Psoas muscle (tissue), 8 donors: ENCODE measurements at places on chromosomes 1 and 21. TPM values are rescaled to one million over a fixed set of nuclear protein-coding genes. Genes with fewer than 3 reads are reported as not detected.

Gene INPP5B
- 3.8 TPM for polyA plus RNA-seq

Gene CLDN17
- polyA plus RNA-seq, result not detected

Gene ANGPTL3
- not detected for polyA plus RNA-seq

Gene VCAM1
- 0.60 TPM for polyA plus RNA-seq

Gene PROK1
- polyA plus RNA-seq, result 15.0 TPM

Gene ABCA4
- 0.03 TPM for polyA plus RNA-seq

Gene PLA2G2D
- polyA plus RNA-seq, result not detected

Gene PTPRU
- polyA plus RNA-seq, result 14.5 TPM

Gene GRHL3
- 0.08 TPM for polyA plus RNA-seq

Gene MROH7
- 0.48 TPM for polyA plus RNA-seq

Gene S100A3
- polyA plus RNA-seq, result 6.6 TPM

Gene CHI3L1
- polyA plus RNA-seq, result 9.9 TPM

GRCh38 chr1:62720946-62721554, 32.9 kb upstream of the DOCK7 start:
- H3K27ac ChIP-seq, result no peak overlapping the region
- no peaks in the 10 kb centered on the region for H3K36me3 ChIP-seq
- no peaks in the 10 kb centered on the region for H3K4me1 ChIP-seq
- peaks cover 3% of the 10 kb centered on the region for H3K27me3 ChIP-seq
- no peak for DNase-seq

GRCh38 chr1:240591564-240591963, 20.4 kb downstream of the GREM2 start:
- H3K27me3 ChIP-seq, result no peaks in the 10 kb centered on the region
- DNase-seq, result no peak
- H3K4me3 ChIP-seq, result no peak overlapping the region
- no peaks in the 10 kb centered on the region for H3K4me1 ChIP-seq

DNA sequence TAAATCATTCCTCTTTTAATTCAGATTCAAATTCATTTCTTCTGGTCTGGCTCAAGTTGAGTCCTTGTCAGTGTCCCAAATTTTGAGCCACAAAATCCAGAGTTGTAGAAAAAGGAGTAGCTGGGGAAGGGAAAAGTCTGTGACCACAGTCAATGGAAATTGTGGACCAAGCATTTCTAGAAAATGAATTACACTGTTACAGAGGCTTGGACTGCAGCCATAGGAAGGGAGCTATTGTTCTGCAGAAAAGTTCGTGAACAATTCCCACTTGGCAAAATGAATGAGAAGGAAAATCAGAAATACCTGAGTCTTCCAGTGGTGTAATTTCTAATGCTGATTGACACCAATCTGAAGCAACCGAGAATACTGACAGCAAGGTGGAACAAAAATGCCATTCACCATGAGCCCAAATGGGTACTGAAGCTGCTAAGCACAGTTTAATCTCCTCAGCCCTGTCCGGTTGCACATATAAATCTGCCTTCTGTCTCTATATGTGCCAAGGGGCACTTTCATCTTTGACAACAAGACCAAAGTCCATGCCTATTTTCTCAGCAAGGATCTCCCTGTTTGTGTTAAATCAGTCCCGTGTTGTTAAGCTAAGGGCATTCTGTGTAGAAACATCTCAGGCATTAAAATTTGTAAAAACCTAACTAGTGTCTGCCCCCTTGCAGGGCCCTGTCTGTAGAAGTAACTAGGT, 51.3 kb downstream of the TEX35 start:
- H3K27me3 ChIP-seq, result no peaks in the 10 kb centered on the region
- H3K4me3 ChIP-seq, result no peak overlapping the region
- DNase-seq, result no peak
- no peak overlapping the region for H3K27ac ChIP-seq

DNA sequence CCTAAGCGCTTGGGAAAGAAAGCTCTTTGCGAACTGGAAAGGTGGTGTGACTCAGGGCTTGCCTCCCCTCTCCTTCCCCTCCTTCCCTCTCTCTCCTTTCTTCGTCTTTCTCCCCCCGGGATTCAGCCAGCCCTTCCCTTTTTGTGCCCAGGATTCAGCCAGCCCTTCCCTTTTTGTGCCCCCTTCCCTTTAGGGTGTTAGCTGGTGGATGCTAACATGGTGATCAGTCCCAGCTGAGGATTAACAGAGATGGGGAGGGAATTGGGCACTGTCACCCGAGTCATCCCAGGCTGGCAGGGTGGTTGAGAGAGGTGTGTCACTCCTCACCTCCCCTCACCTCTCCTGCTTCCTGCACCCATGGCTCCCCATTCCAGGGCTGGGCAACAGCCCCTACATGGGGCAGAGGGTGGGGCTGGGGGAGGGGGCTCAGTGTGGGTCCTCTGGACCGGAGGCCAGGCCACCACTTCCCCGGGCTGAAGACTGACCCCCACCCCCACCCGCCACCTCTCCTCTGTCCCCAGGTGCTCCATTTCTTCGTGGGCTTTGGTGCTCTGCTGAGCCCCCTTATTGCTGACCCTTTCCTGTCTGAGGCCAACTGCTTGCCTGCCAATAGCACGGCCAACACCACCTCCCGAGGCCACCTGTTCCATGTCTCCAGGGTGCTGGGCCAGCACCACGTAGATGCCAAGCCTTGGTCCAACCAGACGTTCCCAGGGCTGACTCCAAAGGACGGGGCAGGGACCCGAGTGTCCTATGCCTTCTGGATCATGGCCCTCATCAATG, 51.5 kb downstream of the ELK4 start:
- no peaks in the 10 kb centered on the region for H3K36me3 ChIP-seq
- H3K27me3 ChIP-seq, result peaks cover 2% of the 10 kb centered on the region

DNA sequence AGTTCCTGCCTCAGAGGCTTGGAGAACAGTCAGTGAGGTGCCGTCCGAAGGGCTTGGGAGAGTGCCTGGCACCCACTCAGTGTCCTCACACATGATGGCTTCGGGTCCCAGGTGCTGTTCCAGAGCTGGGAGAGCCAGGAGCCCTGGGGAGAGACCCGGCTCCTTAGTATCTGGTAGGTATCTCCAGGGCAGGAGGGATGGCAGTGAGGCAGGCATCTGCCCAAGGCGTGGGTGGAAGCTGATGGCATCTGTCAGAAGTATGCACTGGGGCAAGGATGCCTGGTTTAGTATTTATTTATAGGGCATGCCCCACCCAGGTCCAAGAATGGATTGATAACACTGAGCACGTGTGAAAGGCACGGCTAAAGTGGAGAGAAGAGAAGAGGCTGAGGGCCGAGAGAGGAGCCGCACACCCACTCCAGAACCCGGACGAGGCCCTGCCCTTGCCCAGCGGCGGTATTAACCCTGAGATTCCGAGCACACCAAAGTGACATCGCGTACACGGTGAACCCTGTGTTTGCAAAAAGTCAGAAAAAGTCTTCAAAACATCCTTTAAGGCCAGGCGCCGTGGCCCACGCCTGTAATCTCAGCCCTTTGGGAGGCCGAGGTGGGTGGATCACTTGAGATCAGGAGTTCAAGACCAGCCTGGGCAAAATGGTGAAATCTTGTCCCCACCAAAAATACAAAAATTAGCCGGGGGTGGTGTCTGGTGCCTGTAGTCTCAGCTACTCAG, 2.4 kb downstream of the TP73 start:
- H3K36me3 ChIP-seq, result no peaks in the 10 kb centered on the region
- peaks cover 32% of the 10 kb centered on the region for H3K27me3 ChIP-seq
- no peak for DNase-seq
- no peak overlapping the region for H3K4me3 ChIP-seq
- H3K4me1 ChIP-seq, result no peaks in the 10 kb centered on the region

GRCh38 chr1:32468791-32469190, 3.9 kb downstream of the ZBTB8B start:
- H3K27ac ChIP-seq, result no peak overlapping the region
- H3K4me1 ChIP-seq, result peaks cover 14% of the 10 kb centered on the region
- no peaks in the 10 kb centered on the region for H3K27me3 ChIP-seq
- H3K36me3 ChIP-seq, result no peaks in the 10 kb centered on the region

DNA sequence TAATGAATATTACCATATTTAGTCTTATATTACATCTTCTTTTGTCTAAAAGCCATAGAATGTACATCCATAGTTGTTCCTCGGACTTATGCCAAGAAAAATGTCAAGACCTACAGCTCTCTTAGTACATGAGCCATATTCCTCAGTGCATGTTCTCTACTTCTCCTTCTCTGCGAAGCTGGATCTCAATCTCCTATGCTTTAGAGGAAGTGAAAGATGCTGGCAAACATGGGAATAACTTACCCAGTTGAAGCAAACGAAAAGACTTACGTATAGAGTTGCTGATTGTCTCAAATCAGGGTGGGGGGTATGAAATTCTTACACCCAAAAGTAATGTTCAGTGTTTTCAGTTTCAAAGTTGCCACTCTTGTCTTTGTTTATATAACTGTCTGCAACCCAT, 32.7 kb downstream of the OR13G1 start:
- DNase-seq, result no peak
- H3K27ac ChIP-seq, result no peak overlapping the region

GRCh38 chr1:230265200-230266115, 160.7 kb downstream of the PGBD5 start:
- peaks cover 19% of the 10 kb centered on the region for H3K4me1 ChIP-seq
- no peak for DNase-seq
- no peaks in the 10 kb centered on the region for H3K27me3 ChIP-seq
- peak overlapping the region; percentile 18 for H3K27ac ChIP-seq

GRCh38 chr1:151897991-151898431, 11.3 kb downstream of the THEM4 start:
- no peaks in the 10 kb centered on the region for H3K4me1 ChIP-seq
- no peak overlapping the region for H3K27ac ChIP-seq
- peaks cover 25% of the 10 kb centered on the region for H3K36me3 ChIP-seq
- H3K27me3 ChIP-seq, result no peaks in the 10 kb centered on the region
- no peak overlapping the region for H3K4me3 ChIP-seq
- no peak for DNase-seq

DNA sequence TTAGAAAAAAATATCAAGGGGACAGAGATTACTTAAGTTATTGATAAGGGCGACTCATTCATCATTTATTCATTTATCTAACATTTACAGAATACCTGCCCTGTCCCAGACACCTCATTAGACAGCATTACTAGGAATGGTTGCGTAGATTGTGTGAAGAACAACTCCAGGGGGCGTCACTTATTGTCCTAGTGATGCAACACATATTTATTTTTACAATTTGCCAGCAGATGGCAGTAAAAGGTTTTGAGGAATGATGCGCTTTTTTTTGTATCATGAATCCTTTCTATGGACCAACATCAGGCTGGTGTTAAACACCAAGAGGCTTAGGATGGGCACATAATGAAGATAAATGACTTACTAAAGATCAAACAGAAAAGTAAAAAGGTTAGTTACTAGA, 5.5 kb downstream of the NCAM2 start:
- no peaks in the 10 kb centered on the region for H3K4me1 ChIP-seq
- no peaks in the 10 kb centered on the region for H3K36me3 ChIP-seq
- H3K27me3 ChIP-seq, result peaks cover 4% of the 10 kb centered on the region
- H3K4me3 ChIP-seq, result no peak overlapping the region

DNA sequence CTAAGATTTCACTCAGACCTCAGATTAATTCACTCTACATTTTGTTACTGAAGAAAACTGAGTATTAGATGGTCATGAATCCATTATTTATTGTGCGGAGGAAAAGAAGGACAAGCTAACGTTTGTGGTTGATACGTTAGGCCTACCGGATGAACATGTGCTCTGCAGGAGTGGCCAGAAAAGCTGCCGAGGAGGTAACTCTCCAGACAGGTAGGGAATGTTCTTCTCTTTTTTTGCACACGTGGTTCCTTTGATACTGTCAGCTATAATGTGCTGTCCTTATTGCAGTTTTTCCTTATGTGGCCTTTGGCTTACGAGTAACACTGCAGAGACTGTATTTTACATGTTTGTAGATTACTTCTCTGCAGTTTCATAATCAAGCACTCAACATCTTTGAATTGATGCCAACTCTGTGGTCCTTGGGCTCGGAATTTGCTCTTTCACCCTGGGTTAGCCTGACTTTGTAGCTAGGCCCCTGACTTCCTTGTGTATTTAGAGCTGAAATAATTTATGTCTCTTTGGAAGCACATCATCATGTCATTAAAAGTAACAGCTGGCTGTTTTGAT, 13.6 kb downstream of the MTR start:
- H3K4me3 ChIP-seq, result no peak overlapping the region
- H3K36me3 ChIP-seq, result peaks cover 14% of the 10 kb centered on the region
- DNase-seq, result no peak

DNA sequence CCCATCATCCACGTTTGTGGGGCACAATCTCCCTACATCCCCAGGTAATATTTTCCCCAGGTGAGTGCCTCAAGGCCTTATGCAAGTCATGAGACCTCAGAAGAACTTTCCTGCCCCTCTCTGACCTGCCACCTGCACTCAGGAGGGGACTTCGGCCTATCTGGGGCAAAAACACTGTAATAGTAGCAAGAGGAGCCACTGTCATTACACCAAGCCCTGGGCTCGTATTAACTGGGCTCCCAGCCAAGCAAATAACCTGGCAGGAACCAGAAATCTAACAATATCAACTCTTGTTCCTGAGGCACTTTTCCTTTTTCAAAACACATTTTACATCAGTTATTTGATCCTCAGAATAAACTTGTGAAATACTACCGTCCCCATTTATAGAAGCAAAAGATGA, 30.9 kb downstream of the LAMB3 start:
- H3K36me3 ChIP-seq, result no peaks in the 10 kb centered on the region
- H3K27me3 ChIP-seq, result no peaks in the 10 kb centered on the region
- H3K4me1 ChIP-seq, result peaks cover 71% of the 10 kb centered on the region
- no peak for DNase-seq

DNA sequence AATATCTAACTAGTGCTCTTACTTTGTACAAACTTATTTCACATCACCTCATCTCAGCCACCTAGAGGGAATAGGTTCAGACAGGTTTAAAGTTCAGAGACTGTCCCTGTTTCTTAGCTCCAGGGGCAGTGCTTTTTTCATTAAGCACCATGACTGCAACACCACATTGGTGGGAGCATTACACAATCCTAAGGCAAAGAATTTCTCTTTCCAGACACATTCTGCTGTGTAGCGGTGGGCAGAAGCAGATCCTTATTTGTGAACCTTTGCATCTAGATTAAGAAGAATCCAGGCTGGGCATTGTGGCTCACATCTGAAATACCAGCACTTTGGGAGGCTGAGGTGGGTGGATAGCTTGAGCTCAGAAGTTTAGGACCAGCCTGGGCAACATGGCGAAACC, 16.1 kb downstream of the LCA5L start:
- no peak overlapping the region for H3K27ac ChIP-seq
- no peaks in the 10 kb centered on the region for H3K4me1 ChIP-seq
- H3K27me3 ChIP-seq, result no peaks in the 10 kb centered on the region
- DNase-seq, result no peak
- H3K36me3 ChIP-seq, result no peaks in the 10 kb centered on the region

GRCh38 chr1:43441166-43441893, 12.4 kb downstream of the HYI start:
- peaks cover 10% of the 10 kb centered on the region for H3K36me3 ChIP-seq
- H3K27ac ChIP-seq, result no peak overlapping the region
- no peaks in the 10 kb centered on the region for H3K27me3 ChIP-seq
